ENCODE measurements at places on chromosomes 4 and X.

- peaks cover 6% of the 10 kb centered on the region for H3K27me3 ChIP-seq
- H3K4me3 ChIP-seq: peak overlapping the region; percentile 82
- no peaks in the 10 kb centered on the region for H3K36me3 ChIP-seq
- DNase-seq: peak; percentile 65
Measured at GRCh38 chrX:132957211-132958090, 978 bp downstream of the HS6ST2 start.

DNA sequence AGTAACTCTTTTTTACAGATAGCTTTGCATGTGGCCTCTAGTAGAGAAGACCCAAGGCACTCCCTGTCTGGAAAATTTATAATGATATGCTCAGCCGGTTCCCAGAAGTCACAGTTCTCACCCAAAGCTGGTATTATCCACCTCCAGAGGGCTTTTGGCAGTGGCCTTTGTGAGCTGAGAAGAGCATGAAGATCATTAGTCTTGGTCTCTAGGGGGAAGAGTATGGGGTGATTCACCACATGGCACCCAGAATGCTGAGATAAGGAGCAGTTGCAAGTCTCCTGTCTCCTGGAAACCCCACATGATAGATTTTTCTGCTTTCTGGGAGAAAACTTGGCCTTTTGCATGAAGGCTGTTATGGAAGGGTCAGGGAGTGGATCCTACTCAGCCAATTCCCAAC, 75.4 kb upstream of the PRPS1 start:
- no peak for DNase-seq
- H3K27ac ChIP-seq: no peak overlapping the region
- H3K36me3 ChIP-seq: peaks cover 2% of the 10 kb centered on the region
- H3K27me3 ChIP-seq: no peaks in the 10 kb centered on the region
- no peaks in the 10 kb centered on the region for H3K4me1 ChIP-seq

GRCh38 chrX:7219153-7219705, 71.3 kb upstream of the PUDP start:
- H3K36me3 ChIP-seq: no peaks in the 10 kb centered on the region
- peak; percentile 12 for DNase-seq
- peaks cover 34% of the 10 kb centered on the region for H3K4me1 ChIP-seq

DNA sequence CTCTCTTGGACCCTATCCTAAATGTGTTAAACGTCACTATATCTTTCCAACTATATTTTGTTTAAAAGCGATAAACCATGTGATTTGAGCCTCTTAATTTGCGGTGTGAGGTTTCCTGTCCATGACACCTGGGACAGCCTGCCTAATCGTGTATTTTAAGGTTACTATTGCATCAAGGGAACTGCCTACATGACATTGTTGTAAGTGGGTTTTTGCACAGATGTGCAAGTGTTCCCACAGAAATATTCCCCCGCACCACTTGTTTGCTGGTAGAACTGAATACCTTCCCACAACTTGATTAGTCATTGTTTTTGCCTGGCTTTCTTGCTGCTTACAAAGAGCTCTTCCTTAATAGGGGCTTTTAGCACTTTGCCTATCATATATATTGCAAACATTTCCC, 5.1 kb upstream of the FAM184B start:
- H3K36me3 ChIP-seq: no peaks in the 10 kb centered on the region
- DNase-seq: no peak
- peaks cover 8% of the 10 kb centered on the region for H3K27me3 ChIP-seq
- H3K27ac ChIP-seq: no peak overlapping the region
